ENCODE measurements at places on chromosomes 7 and 10.

DNA sequence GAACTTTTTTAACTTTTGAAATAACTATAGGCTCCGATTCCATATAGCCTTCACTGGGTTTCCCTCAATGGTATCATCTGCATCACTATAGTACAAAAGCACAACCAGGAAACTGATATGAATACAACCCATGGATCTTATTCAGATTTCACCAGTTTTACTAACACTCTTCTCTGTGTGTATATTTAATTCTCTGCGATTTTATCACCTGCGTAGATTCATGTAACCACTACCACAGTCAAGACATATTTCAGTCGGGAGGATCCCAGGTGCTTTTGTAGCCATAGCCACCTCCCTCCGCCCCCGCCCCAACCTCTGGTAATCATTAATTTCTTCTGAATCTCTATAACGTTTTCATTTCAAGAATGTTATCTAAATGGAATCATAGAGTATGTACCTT lies 82.8 kb upstream of the C7orf33 start:
- DNase-seq, result peak; percentile 41

DNA sequence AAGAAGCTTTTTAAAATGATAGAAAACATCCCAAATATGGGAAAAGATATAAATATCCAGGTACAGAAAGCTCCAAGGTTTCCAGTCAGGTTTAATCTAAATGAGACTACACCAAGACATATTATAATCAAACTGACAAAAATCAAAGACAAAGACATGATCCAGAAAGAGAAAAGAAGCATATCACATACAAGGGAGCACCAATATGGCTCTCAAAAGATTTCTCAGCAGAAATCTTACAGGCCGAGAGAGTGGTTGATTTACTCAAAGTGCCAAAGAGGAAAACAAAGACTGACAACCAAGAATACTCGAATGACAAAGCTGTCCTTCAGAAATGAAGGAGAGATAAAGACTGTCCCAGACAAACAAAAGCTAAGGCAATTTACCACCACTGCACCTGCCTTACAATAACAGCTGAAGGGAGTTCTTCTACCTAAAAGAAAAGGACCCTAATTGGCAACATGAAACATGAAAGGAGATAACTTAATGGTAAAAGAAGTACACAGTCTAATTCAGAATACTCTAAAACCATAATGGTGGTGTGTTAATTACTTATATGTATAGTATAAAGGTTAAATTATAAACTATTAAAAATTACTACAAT lies 25.4 kb downstream of the OR2A14 start:
- no peak for DNase-seq

- DNase-seq, result no peak
These were observed 61.7 kb upstream of the ECHDC3 start for GRCh38 chr10:11680496-11680895.

DNA sequence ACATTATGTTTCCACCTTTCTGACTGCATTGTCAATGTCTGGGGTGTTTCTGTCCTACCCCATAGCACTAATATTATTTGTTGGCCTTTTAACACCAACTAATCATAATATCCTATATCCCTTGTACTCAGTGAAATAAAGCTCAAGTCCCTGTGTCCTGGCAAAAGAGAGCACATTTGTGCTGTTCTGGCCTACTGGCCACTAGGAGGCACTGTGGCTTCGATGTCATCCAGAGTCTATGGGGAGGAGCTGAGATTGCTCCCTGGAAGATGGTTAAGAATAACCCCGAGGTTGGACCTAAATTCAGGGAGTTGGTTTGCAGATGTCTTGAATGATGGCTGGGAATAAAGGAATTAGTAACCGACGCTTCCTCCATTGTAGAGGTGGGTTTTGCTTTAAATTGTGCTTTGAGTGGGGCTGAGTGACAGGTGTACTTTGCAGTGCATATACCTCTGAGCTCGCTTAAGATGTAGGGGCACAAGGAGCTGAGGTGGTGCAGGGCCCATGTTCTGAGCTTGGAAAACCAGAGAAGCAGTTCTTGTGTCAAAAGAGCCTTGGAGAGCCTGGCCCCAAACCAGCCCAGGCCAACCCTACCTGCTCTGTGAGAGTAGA lies 191.2 kb upstream of the PRSS1 start:
- peak; percentile 24 for DNase-seq

DNA sequence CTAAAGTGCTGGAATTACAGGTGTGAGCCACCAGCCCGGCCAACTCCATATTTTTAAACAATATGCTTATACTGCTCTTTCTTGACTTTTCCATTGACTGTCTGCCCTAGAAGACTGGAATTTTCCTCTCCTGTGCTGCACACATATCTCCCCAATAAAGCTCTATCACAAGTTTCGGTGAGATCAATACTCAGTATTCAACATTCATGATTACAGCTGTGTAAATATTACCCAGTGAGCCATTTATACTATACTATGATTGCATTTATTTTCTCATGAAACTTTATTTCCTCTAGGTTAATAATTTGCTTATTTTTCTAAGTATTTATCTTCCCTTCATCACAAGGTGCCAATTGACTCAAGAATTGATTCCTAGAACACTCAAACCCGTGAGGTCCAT lies 48.5 kb upstream of the GRID1 start:
- DNase-seq, result no peak

- DNase-seq, result no peak
These were observed 6.0 kb downstream of the ZMIZ1 start for GRCh38 chr10:79074732-79075131.

GRCh38 chr7:6157685-6158423 lies 114.6 kb downstream of the CYTH3 start:
- DNase-seq, result no peak

GRCh38 chr7:69787736-69788431 lies 189.6 kb downstream of the AUTS2 start:
- DNase-seq, result no peak

- DNase-seq, result no peak
These were observed 351.1 kb downstream of the TFEC start for GRCh38 chr7:115679423-115679822.

DNA sequence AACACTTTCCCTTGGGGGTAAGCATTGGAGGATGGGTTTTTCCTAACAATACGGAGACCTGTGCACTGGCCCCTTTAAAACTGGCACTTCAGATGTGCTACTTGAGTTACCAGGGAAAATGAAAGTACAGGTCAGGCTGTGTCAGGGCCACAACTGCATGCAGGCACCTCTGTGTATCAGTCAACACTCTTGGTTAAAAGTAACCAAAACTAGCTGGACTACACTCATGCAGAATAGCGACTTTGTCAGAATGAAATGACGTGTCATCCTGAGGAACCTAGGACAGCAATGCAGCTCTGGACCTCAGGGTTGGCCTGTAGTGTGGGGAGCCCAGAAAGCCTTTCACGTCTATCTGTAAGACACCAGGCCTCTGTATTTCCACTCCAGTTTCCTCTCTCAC lies 33.8 kb upstream of the SMKR1 start:
- no peak for DNase-seq

DNA sequence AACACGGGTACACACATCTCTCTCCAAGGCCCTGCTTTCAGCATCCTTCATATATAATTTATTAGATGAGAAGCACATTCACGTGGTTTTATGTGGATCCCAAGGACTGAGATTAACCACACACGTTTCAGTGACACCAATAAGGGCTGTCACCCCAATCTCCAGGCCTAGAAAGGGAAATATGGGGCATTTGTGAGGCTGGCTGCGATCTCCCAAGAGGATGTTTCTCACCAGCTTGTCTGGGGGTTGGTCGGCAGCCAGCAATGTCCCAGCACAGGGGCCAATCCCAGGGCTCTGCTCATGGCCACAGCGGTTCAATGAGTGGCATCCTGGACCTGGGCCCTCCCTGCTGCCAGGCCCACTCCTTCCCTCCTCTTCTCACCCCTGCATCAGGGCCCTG lies 115.5 kb downstream of the ITIH5 start:
- no peak for DNase-seq

DNA sequence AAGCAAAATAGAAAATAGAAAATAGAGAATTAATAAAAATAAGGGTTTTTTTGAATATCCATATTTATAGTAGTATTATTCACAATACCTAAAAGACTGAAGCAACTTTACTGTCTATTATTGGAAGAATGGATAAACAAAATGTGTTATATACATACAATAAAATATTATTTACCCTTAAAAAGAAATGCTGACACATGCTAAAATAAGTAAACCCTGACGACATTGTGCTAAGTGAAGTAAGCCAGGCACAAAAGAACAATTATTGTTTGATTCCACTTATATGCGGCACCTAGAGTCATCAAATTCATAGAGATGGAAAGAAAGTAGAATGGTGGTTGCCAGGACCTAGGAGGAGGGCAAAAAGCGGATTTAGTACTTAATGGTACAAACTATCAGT lies 39.0 kb downstream of the LRRC17 start:
- no peak for DNase-seq

DNA sequence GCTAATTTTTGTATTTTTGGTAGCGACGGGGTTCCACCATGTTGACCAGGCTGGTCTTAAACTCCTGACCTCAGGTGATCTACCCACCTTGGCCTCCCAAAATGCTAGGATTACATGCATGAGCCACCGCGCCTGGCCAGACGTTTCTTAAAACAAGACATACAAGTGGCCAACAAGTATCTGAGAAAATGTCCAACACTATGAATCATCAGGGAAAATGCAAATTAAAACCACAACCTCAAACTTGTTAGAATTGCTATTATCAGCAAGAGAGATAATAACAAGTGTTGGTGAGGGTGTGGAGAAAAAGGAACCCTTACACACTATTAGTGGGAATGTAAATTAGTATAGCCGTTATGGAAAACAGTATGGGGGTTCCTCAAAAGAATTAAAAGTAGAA lies 148.6 kb downstream of the SUGCT start:
- DNase-seq, result no peak

DNA sequence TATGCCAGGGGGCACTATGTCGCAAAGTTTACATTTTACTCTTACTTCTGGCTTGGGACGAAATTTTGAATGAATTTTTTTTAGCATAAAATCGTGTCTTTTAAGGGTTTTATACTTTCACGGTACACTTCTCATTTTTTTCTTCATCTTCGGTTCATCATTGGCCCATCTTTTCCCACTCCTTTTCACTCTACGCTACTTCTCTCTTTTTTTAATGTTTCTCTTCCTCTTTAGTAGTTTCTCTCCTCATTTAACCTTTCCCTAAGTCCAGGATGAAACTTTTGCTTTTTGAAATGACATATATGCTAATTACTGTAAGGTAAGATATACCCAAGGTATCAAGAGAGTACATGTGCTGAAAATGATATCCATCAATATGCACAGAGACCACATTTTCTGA lies 39.5 kb downstream of the C7orf33 start:
- no peak for DNase-seq

GRCh38 chr10:11716686-11717085 lies 25.5 kb upstream of the ECHDC3 start:
- DNase-seq, result no peak

- no peak for DNase-seq
These were observed 79.9 kb upstream of the TMEM196 start for GRCh38 chr7:19853261-19853832.

DNA sequence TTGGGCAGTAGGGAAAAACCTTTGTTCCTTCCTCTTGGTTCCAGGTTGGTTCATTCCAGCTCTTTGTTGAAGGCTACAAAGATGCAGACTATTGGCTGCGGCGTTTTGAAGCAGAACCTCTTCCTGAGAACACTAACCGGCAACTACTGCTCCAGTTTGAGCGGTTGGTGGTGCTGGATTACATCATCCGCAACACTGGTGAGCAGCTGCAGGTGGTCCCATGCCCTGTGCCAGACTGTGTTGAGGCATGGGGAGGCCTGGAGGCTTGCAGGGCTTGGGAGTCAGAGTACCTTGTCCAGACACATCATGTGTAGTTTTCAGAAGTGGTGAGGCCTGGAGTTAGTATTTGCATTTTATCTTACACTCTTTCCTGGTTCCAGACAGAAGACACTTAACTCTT lies 16.3 kb downstream of the PI4K2A start:
- DNase-seq, result no peak

GRCh38 chr7:106866298-106867281 lies 1.5 kb downstream of the PIK3CG start:
- no peak for DNase-seq

DNA sequence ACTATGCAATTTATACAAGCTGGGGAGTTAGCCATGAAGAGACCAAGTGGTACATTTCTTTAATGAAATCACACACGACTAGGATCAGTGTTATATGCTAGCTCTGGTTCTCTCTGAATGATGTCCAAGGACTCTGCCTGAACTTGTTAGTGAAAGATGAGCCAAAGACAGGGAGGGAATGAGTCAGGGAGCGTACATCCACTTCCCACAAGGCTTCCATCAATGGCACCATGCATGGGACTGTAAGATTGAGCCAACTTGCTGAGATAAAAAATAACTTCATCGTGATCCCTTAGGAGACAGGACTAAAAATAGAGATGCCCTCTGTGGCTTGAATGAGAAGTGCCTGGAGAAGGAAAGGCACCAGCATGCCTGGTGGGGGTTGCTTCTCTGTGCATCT lies 629.7 kb downstream of the ACTR3B start:
- no peak for DNase-seq

DNA sequence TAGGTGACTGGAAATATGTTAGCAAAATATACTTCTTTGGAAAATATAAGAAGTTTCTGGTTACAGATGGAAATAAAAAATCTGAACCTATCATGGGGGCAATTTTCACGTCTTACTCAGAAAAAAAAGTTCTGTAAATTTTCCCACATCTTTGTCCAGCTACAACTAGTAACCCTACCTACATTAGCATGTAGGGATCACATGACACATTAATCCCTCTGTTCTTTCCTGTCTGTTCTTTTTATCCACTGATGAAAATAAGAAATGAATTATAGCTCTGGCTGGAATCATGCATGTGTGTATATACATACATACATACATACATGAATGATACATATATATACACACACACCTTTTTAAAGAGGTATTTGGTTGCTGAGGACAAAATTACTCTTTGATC lies 3.6 kb upstream of the FAM53B start:
- no peak for DNase-seq

DNA sequence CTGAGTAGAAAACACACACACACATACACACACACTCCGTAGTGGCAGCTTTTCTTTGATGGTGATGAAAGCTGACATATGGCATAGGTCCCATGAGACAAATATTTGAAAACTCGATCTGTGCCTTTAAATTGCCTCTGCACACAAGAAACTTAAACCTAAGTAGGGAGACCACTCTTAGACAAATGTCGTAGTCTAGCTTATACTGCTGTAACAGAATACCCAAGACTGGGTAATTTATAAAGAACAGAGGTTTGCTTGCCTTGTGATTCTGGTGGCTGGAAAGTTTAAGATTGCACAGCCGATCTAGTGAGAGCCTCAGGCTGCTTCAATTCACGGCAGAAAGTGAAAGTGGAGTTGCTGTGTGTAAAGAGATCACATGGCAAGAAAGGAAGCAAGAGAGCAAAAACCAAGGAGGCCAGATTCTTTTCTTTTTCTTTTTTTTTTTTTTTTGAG lies 489.4 kb upstream of the SORCS1 start:
- DNase-seq, result no peak

- no peak for DNase-seq
These were observed 59.1 kb downstream of the AUTS2 start for GRCh38 chr7:69657331-69657730.

DNA sequence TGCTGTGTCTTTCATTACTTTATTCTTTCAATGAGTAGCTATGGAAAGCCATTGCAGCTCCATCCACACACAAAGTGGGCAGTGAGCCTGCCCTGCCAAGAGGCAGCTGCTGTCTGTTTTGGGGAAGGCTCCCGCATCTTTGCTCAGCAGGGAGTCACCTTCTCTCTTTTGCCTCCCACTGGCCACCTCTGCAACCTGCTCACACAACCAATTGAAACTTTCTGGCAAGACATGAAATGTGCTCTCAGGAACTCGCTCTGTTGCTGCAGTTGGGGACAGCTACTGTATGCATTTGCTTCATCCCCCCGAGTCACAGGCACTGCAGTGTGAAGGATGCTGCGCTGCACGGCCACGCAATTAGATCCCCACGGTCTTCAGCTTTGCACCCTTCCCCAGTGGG lies 244.8 kb upstream of the NFE2L3 start:
- DNase-seq, result no peak

All from stimulated activated CD4-positive, alpha-beta T cell treated with anti-CD3 and anti-CD28 coated beads, TNF-alpha, amount 100 ng/mL, for 48 hours (primary cell).